ENCODE measurements at places on chromosomes 3 and 15.

GRCh38 chr15:90104551-90104950, 2.3 kb upstream of the IDH2 start:
- no peak for DNase-seq

DNA sequence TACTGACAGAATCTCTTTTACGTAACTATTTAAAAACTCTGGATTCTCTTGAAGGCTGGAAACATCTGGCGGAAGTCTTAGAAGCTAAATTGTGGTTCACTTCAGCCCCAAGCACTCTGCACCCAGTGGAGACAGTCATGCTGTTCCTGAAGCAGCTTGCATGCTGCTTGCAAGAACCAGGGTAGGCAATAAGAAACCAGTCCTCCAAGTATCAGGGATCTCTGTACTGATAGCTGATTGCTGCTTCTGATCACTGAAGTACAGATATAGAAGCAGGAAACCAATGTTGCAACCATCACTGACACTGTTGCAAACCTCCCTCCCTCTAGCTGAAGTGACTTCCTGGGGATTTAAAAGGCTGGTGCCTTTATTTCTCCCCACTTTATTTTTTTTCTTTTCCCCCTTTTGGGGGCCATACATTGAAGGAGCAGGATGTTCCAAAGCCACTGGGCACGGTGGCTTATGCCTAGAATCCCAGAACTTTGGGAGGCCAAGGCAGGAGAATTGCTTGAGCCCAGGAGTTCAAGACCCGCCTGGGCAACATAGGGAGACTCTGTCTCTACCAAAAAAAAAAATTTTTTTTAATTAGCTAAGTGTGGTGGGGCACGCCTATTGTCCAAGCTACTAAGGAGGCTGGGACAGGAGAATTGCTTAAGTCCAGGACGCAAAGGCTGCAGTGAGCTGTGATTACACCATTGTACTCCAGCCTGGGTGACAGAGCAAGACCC, 15.3 kb downstream of the SPCS1 start:
- DNase-seq, result peak; percentile 66

GRCh38 chr3:145290010-145290409, 871.0 kb downstream of the PLOD2 start:
- DNase-seq, result no peak

GRCh38 chr3:128464702-128465101, 2.0 kb downstream of the DNAJB8 start:
- DNase-seq, result no peak

Measured in OCI-LY7 (cell line).